Activated T-helper 17 cell treated with anti-CD3 and anti-CD28 coated beads, Interleukin-2, amount 50 U/mL, for 72 hours (primary cell): ENCODE measurements at places on chromosomes 4 and X. TPM values are rescaled to one million over a fixed set of nuclear protein-coding genes. Genes with fewer than 3 reads are reported as not detected.

The MXRA5 gene
- not detected for total RNA-seq

The UNC5C gene
- total RNA-seq, result not detected

The CDX4 gene
- total RNA-seq, result not detected

The PRSS48 gene
- total RNA-seq, result not detected

The PAGE1 gene
- not detected for total RNA-seq

The SH3BP2 gene
- 122 TPM for total RNA-seq

The SLC6A8 gene
- total RNA-seq, result 26.1 TPM

The SMIM43 gene
- total RNA-seq, result 0.15 TPM

The CT45A6 gene
- not detected for total RNA-seq

The GRIA2 gene
- total RNA-seq, result not detected

GRCh38 chrX:28773807-28774206 is 186.6 kb downstream of the IL1RAPL1 start:
- no peak for ATAC-seq

DNA sequence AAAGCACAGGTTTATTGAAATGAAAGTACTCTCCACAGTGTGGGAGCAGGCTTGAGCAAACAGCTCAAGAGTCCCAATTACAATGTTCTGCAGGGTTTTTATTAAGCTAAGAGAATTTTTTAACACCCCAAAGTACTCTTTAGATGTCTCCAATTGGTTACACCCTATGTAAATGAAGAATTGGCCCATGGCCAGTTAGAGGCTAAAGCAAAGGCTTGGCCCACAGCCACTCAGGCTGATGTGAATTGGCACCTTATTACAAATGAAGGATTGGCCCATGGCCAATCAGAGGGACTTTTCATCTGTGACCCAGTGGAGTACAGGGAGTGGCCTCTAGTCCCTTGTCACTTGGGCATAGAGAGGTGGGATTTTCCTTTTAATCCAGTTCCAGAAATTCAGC is 30.1 kb upstream of the IQCM start:
- no peak for ATAC-seq

DNA sequence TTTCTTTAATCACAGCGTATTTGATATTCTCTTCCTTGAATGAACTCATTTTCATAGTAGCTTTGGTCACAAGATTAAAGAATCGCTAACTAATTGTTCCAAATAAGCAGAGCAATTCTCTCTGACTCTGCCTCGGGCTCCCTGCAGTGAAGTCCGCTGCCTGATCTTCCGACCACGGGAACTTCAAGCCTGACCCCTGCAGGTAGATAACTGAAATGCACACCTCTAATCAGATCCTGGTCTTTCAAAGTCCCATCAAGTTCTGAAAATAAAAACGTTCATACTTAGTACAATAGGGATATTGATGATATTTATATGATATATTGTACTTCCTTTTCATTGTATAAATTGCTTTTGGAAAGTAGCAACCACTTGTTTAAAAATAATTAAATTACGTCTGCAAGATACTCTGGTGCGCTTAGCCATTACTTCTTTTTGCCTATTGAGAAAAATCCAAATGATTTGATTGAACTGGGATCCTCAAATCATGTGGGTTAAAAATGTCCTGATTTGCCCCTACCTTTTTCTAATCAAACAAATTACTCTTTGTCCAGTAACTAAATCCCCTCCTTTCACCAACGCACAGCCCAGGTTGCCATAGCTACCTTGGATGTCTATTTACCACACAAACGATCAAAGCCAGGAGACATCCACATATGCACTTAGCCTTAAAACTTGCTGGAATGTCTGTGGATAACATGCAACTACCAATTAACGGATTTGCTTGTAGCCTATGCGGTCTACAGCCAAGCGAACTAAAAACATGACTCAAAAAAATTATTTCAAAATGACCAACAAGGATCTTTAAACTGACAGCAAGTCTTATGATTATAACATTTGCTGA is 4.2 kb downstream of the MID1 start:
- ATAC-seq, result no peak

DNA sequence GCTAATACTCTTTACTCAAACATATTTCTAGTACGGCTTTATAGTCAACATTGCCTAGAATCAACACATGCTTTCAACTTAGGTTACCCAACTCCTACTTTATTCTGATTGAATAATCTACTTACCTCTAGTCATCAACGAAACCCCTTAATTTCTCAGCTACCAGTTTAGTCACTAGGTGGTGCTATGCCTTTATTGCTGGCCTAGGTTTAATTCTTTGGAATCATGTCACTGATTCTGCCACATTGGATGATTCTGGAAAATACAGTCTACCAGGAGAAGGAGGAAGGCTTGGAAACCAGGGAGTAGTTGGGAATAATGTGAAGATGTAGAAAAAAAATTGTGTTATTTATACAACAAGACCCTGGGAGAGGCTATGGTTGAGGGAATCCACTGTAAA is 167.7 kb downstream of the DCAF12L2 start:
- ATAC-seq, result no peak

- ATAC-seq, result no peak
Measured at GRCh38 chrX:63506320-63506719, 155.2 kb upstream of the SPIN4 start.

DNA sequence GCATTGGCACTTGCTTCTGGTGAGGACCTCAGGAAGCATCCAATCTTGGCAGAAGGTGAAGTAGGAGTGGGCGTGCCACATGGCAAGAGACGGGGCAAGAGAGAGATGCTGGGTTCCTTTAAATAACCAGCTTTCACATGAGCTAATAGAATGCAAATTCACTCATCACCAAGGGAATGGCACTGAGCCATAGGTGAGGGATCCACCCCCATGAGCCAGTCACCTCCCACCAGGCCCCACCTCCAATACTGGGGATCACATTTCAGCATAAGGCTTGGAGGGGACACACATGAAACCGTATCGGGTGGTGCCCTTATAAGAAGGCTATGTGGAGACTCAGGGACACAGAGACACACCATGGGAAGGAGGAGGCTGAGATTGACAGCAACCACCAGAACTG is 140.0 kb upstream of the MSX1 start:
- ATAC-seq, result no peak

DNA sequence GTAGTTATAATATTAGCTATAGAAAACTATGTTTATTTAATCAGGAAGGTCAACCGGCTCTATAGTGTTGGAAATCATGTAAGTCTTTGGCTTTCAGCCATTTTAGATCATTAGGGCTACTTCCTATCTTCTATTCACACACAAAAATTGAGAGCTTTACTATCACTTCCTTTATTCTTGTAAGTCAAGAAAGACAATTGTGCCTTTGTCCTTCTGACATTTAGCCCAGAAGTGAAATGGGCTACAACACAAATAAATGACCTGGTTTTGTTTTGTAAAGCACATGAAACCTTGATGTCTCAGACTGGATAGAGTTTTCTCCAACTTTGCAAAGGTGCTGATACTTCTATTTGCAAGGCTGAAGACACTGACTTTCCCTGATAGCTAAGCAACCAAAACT is 122.4 kb upstream of the ACSL4 start:
- no peak for ATAC-seq

DNA sequence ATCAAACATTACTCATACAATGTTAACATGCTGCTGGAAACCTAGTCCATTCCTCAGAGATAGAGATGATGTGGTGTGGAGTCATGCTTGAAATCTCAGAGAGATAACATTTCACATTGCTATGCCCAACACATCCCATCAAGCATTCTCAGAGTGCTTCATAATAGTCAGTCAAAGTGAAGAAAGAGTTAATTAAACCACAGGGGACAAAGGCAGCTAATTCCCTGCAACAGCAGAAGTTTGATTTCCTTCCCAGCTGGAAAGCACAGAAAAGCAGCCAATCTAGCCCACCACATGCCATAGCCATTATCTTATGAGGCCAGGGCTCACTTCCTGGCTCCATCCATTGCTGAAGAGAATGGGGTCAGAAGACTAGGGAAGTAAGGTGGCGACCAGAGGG is 8.9 kb downstream of the KDR start:
- ATAC-seq, result no peak

DNA sequence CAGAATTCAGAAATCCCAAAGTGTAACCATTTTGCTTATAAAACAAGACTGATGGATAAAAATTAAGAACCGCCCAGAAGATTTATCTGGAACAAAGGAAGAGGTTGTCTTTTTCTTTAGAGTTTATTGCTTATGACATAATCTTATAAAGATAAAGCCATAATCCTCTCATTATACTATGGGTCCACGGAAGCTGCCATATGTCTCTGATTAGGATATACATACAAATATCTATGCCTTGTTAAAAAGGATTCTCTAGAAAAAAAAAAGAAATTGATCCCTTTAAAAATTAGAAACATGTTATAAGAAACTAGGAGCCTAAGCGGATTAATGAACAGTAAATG is 70.5 kb downstream of the RELL1 start:
- ATAC-seq, result no peak

DNA sequence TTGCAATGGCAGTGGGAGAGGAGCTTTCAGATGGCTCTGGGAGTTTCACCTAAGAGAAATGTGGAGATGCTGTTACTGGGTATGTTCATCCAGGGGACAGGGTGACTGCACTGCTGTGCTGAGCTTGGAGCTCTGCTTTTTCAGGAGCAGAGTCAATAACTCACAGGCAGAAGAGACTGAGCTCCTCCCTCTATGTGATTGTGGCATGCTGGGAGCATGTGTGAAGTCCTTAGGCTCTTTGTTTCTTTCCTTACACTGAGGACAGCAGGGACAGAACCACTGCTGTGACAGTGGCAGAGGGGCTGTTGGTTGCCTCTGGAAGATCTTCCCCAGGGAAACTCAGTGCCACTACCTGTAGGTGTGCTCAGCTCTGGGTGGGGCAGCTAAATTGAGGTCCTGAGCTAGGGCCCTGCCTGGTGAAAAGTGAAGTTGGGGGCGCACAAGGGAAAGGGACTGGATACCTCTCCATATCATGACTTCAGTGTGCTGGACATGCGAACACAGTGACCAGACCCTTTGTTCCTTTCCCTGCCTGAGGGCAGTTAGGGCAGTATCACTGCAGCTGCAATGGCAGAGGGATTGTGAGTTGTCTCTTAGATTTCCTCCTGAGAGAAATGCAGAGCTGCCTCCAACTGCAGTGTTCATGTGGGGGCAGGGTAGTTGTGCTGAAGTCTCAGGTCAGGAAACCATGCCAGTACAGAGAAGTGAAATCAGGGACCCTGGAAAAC is 156.7 kb downstream of the TENT5D start:
- ATAC-seq, result no peak

DNA sequence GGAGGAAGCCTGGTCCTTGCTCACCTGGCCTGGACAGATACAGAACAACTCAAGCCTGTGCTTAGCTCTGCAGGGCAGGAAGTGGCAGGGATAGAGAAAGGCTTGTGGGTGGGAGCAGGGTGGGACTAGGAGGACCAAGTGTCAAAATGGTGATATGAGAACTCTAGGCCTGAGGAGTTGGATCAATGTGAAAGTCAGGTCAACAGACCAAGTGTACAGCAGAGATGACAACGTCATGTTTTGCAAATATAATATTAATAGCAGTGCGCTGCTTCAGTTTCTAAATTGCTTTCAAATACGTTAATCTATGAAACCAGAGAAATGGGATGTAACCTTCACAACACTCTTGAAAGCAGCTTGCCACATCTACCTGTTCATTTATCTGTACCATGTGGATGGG is 114.2 kb upstream of the MAP3K15 start:
- peak; percentile 5 for ATAC-seq

- no peak for ATAC-seq
Measured at GRCh38 chrX:109959356-109959871, 43.5 kb upstream of the TMEM164 start.

GRCh38 chr4:9808077-9808476 is 26.6 kb downstream of the DRD5 start:
- ATAC-seq, result no peak

DNA sequence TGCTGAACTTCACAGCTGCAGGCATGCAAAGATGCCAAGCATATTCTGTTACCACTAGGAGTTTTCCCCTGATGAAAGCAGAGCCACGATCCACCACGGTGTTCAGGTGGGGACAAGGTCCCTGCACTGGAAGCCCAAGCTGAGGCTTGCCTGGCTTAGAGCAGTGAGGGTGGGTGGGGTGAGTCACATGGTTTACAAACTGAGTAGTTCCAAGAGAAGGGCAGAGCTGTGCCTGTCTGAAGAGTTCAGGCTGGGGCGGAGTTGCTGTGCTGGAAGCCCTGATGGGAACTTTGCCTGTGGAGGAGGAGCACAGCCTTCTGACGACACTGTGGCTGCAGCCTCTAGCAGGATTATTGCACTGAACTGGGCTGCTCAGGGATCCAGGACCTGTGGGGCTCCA is 45.5 kb downstream of the FAM9B start:
- peak; percentile 80 for ATAC-seq

DNA sequence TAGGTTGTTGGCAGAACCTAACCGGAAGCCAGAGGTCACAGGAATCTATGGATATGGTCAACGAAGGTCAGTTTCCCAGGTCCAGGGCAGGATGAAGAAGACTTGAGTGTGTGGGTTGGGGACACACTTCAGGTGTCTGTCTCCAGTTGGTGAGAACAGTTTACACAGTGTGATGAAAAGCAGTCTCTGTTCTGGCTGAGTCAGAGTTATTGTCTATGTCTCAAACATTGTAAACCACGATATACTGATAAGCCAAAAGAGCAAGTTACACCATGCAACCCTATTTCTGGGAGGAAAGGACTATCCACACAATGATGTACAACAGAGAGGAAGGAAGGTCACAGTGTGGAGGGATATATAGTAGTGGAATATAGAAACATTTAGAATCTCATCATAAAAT is 187.1 kb upstream of the C1QTNF7 start:
- ATAC-seq, result no peak

GRCh38 chrX:117834076-117834475 is 282.5 kb downstream of the KLHL13 start:
- no peak for ATAC-seq

- ATAC-seq, result no peak
Measured at GRCh38 chrX:68789966-68790365, 38.9 kb upstream of the EFNB1 start.

- ATAC-seq, result no peak
Measured at GRCh38 chr4:40058854-40059253, 2.2 kb downstream of the N4BP2 start.

DNA sequence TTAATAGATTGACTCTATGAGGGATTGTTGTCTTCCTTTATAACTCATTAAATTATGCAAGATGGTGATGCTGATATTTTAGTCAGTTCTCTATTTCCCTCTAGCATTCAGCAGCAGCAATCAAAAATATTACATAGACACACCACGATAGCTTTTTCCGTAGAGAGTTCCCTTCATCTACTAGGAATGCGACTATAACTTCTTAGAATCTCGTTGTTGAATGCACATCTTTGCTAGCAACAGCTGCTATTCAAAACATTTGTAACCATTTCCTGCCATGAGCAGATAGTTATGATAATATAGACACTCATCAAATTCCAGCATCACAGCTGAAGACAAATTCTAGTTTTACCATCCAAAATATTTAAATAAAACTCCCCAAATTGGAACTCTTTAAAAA is 147.4 kb upstream of the FGF13 start:
- no peak for ATAC-seq

GRCh38 chr4:14924076-14924811 is 78.0 kb upstream of the CPEB2 start:
- peak; percentile 53 for ATAC-seq

DNA sequence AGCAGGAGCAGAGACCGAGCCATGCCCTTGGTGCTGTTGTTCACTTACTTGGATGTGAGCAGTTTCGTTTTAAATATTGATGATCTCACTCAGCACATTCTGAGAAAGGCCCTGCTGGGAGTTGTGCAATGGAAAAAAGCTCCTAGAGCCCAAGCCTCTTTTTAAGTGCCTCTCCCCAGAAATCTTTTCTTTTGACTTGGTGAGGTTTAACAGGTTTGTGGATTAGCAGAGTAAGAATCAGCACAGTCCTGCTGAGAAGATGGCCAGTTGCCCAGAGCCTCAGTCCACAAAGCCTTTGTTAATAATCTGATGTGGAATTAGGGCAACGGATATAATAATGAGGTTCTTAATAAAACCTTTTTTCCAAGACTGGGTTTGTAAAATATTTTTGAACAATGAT is 157.5 kb upstream of the ATP6AP2 start:
- peak; percentile 37 for ATAC-seq
